ENCODE measurements at places on chromosomes 4 and X.

GRCh38 chr4:13704035-13704434 is 76.5 kb upstream of the BOD1L1 start:
- no peak for DNase-seq

DNA sequence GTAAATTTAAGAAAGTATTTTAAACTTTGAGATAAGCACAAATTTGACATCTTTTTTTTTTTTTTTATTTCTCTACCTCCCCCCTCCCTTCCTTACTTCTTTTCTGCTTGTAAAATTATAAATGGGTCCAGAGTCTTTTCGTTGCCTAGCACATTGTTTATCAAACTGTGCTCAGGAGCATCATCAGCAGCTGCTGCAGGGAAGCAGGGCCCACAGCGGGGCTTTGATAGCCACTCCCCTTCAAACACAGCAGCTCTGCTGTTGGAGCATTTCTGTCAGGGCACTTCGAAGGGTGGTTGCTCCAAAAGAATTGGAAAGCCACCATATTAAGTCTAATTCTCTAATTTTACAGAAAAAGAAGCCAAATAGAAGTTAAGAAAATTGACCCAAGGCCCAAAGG is 588.3 kb downstream of the SPRY1 start:
- DNase-seq: no peak

DNA sequence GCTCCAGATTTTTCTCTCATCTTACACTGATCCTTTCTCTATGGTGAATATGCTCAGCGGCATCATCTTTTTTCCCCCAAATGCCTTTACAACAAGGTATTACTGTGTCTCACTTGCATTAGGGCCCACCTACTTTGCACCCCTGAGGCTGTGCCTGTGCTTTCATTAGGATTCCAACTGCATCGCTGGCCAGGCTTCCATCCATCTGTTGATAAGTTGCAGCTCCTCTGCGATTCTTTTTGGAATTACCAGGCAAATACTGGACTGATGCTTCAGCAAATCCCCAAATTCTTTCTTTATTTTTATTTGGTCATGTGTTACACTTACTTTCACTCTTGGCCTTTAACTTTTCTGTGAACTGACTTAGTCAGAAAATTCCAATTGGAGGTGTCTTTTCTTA is 77.3 kb downstream of the AFF2 start:
- no peak for DNase-seq

DNA sequence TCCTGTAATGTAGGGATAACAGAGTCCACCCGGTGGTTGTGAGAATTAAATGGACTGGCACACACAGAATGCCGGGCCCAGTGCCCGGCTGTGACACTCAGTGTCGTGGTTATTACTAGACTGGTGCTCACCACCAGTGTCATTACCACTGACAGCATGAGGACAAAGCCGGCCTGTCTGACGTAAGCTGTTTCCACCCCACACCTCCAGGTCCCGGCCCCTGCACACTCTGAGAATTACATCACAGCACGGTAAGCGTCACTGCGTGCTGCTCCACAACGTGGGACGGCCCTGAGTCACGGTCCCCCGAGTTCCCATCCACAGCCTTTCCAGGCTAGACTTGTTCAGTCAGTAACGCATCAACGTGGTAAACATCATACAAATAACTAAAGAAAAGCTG is 22.9 kb downstream of the FAT1 start:
- DNase-seq: no peak

GRCh38 chr4:91488946-91489345 is 814.8 kb upstream of the GRID2 start:
- no peak for DNase-seq

GRCh38 chr4:175635546-175635945 is 176.5 kb downstream of the GPM6A start:
- DNase-seq: peak; percentile 42

DNA sequence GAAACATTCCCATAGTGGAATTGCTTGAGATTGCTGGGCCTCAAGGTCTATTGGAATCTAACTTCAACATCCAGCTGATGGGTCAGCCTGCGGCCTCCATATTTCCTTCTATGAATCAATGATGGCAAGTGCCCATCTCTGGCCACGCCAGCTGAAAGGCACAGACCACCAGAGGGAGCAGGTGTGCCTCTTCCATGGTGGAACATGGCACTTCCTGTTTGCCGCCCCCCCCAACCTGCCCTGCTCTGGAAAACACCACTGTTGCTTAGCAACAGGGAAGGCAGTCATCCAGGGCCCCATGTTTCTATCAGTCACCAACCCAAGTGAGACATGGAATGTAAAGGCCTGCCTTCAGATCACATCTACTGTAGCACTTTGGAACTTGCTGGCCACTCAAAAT is 11.6 kb downstream of the PAGE4 start:
- DNase-seq: peak; percentile 61

GRCh38 chr4:78544678-78545077 is 6.9 kb upstream of the ANXA3 start:
- no peak for DNase-seq

DNA sequence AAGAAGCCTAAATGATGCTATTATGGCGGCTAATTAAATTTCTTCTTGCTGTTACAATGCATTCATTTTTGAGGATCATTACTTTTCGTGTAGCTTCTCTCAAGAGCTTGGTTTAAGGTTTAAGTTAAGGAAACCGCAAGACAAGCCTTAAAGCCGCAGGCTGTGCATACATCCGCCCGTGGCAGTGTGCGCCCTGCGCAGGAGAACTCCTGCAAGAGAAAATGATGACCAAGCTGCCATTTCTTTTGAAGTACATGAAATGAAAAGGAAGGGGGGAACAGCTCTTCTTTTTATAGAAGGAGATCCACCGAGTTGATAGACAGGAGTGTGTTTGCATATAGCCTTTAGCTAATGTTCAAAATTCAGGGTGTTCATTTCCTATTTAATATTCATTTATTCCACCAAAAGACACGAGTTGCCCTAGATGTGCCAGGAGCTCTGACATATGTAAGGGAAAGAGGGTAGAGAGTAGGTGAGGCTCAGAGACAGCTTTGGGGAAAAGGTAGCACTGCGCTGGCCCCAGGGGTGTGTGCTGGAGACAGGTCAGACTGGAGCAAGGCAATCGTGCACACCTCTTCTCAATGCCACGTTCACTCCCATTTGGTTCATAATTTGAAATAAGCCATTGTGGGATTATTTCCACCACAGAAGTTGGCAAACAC is 112.1 kb upstream of the LDB2 start:
- no peak for DNase-seq

GRCh38 chrX:125289920-125290319 is 29.8 kb upstream of the TEX13C start:
- no peak for DNase-seq

DNA sequence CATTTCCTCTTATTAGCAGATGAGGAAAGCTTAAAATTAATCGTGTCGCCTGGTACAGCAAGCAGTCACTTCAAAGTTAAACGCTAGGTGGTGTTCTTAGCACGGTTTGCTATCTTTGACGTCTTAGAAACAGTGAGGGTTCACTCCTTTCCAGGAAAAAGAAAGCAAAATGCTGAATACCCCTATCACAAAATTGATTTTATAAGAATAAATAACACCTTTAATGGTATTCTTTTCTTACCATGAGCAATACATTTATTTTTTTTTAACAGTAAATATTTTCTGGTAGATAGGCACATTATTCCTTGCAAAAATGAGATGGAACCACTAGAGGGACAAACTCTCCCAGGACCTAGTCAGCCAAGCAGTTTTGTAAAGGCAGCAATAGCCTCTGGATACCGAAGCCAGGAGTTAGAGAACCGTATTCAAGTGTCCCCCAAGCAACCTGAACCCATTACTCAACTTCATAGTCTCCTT is 153.9 kb downstream of the KDR start:
- DNase-seq: peak; percentile 27

GRCh38 chr4:186717556-186717955 is 6.1 kb downstream of the FAT1 start:
- no peak for DNase-seq

DNA sequence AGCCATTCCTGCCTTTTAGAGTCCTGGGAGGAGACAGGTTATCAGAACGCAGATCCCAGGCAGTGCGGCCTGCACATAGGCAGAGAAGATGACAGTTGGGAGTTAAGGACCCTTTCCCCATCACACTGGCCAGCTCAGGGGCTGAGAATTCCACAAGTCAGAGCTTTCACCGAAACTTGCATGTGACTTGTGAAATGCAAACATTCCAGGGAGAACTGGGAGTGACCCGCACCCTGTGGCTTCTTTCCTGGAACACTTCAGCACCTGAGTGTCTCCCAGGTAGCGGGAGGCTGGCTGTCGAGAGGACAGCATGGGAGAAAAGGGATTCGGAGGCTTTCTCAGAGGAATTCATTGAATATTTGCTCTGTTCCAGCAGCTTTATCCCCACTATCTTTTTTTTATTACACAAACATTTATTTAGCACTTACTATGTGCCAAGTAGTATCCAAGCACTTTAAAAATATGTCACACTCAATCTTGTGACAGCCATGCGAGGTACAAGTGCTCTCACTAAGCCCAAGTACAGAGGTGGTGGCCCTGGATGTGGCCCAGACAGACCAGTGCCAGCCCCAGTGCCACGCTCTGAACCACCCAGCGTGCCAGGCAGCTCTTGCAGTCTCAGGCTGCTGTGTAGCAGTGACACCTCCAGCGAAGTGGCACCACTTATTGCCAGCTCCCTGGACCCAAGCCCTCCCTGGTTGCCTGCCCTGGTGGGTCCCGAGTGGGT is 100.5 kb downstream of the PHKA2 start:
- DNase-seq: no peak

DNA sequence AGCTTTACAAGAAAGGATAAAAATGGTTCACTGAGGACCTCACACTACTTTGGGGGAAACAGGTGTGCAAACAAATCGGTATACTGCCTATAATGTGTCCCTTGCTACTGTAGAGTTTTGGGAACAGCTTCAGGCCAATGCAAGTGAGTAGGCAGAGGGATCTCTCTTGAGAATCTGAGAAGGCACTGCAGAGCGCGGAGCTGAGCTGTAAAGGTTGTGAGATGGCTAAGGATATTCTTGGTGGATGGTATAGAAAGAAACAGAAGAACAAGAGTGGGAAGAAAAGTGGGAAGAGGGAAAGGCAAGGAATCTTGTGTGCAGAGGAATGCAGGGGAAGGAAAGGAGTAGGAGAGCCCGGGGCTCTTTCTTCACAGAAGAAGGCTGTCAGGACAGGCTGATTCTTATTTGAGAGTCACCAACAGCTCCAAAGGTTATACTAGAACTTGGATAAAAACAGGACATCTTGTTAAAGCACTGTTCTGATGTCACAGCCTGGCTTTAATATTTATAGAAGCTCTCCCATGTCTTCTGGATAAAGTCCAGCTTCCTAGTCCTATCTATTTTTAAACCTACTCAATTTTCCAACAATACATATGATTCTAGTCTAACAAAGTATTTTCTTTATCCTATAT is 985.6 kb upstream of the HS3ST1 start:
- DNase-seq: no peak

- no peak for DNase-seq
Measured at GRCh38 chr4:26737385-26737784, 123.3 kb upstream of the STIM2 start.

DNA sequence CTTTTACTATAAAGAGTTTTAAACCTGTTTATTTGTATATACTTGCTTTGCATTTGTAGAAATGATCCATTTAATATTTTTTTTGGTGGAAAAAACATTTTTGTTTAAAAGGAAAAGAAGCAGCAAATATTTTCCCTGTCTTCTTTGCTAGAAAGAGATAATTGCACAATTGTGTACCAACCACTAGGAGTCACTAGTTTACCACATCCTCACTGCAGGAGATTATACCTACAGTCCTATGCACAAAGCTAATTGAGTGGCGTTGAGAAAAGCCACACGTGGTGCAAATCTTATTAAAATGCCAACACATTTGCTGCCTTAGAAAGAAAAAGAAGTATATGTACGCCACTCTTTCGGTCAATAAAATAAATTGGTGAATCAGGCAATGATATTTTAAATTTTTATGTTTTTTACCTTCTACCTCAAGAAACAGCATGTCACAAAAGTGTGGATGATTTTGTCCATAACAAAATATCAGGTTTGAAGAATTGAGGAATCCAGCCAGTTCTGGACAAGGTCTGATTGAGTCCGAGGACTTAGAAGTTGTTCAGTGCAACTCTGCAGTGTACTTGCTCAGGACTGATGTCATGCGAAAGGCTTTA is 102.9 kb downstream of the GRXCR1 start:
- DNase-seq: peak; percentile 14

DNA sequence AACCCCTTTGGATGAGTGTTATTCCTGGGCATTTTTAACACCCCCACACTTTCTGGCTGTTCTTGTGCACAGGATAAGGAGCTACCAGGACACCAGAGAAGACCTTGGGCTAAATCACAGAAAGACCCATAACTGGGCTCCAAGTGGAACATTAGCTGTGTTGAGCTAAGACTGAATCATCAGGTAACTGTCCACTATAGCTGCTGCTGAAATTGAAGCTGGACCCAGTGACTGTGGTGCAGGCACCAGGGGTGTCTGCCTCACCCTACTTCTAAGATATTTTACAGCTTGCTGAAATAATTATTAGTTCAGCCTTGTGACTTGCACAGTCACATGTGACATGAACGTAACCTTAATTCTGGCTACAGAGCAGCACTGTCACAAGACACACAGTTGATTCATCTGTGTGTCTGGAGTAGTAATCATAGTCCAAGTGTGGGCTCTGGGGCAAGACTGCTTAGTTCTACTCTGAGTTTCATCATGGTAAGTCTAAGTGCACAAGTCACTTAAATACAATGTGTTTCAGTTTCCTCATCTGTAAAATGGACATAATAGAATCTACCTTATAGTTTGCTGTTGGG is 127.4 kb downstream of the SLC39A8 start:
- DNase-seq: no peak

GRCh38 chrX:40864972-40865371 is 129.6 kb upstream of the MED14 start:
- DNase-seq: no peak

DNA sequence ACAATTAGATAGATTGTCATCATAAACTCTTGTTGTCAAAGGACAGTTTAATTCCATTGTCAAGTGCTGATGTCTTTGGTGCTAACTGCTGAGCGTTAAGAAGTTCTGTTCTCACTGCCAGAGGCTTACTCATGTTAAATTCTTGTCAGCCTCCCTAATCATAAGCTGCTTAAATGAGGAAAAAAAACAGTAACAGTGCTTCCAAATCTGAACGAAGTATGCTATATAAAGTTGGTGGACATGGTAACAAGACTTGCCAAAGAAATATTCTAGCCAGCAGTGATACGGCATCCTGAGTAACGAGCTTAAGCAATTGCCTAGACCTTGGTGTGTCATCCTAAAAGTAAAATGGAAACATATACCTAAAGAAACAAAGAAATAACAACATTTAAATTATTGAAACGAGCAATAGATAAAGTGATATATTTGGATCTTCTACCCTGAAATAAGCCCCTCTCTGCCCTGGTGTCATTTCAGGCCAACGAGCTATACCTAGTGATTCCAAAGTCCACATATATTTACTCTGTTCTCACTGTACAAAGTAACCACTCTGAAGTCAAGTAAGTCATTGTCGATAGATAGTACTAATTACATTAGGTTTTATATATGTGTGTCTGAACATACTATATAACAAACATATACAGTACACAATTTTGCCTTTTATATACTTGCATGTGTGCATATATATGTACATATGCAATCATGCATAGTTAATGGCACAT is 339.7 kb upstream of the HS3ST1 start:
- DNase-seq: no peak
